K562 (cell line): ENCODE measurements at places on chromosomes 16 and 17.

DNA sequence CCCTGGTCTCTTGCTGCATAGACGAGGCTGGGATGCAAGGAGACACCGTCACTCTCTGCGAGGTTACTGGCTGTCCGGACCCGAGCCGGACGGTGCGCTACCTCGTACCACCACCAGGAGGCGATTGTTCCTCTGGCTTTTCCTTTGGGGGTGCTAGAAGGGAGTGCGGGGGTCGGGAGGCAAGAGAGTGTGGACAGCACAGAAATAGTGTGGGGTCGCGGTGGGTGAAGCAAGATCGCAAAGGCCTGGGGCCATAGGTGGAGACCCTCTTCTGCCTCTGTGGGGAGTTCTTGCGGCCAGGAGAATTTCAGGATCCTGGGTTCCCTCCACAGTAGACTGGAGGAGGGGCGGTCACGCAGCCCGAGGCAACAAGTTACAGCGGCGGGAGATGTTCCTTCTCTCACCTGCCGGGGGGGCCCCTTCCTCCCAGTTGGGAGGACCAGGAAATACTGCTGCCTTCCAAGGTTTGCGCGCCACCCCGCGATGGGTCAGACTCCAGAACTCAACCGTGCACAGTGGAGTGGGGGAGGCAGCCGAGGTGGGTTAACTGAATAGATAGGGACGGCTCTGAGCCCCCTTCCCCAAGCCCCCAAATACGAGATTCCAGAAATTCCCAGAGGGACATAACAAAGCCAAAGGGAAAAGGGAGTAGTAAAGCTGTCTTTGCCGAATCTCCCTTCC, 6.9 kb downstream of the PHOSPHO1 start:
- H3K27ac ChIP-seq: no peak overlapping the region
- H3K36me3 ChIP-seq: no peaks in the 10 kb centered on the region
- peaks cover 29% of the 10 kb centered on the region for H3K4me1 ChIP-seq

DNA sequence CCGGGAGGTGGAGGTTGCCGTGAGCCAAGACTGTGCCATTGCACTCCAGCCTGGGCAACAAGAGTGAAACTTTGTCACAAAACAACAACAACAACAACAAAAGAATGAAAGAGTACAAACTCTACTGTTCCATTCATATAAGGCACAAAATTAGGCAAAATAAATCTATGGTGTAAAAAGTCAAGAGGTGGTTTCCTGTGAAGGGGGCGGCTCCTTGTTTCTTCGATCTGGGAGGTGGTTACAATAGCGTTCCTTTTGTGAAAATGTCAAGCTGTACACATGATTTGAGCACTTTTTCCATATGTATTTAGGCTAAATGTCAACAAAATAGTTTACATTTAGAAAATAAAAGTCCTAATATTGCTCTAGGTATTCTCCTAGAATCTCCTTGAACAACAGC, 6.9 kb downstream of the SIAH1 start:
- no peak overlapping the region for H3K27ac ChIP-seq
- H3K4me1 ChIP-seq: peaks cover 46% of the 10 kb centered on the region
- no peaks in the 10 kb centered on the region for H3K36me3 ChIP-seq
- H3K4me3 ChIP-seq: no peak overlapping the region
- no peak for DNase-seq

DNA sequence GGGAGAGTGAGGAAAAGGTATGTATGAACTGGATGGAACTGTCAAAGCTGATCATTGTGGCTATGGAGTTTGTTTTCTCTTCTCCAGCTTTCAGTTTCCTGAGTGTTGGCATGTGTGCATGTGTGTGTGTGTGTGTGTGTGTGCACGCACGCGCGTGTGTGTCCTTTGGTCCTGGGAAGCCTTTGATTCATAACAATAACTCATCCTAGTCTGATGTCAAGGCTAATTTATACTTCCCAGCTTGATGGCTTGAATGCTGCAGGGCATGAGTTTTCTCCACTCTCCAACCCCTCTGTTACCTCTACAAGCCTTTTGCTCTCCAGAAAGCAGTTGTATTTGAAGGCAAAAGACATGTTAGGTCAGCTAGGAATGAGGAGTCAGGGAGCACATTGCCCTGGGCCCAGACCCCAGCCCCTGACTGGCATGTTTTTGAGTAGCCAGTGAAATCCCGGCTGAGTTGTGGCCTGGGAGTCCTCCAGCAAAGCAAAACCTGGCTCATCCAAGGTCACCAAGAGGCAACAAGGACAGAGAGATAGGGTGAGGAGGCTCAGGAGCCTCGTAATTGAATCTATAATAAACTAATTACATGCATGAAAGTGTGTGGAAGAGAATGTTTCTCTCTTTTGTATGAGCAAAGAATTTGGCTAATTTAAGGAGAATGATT, 8.9 kb upstream of the CDC42EP4 start:
- H3K36me3 ChIP-seq: no peaks in the 10 kb centered on the region
- peaks cover 5% of the 10 kb centered on the region; the same call in 1 of the 2 replicates for H3K27me3 ChIP-seq
- no peak overlapping the region for H3K4me3 ChIP-seq
- DNase-seq: no peak

- no peak overlapping the region for H3K4me3 ChIP-seq
- H3K27ac ChIP-seq: no peak overlapping the region
- H3K4me1 ChIP-seq: peaks cover 10% of the 10 kb centered on the region; the same call in 1 of the 3 replicates
- H3K36me3 ChIP-seq: no peaks in the 10 kb centered on the region
- no peaks in the 10 kb centered on the region for H3K27me3 ChIP-seq
These were observed 46.9 kb downstream of the SOCS1 start for GRCh38 chr16:11208916-11209665.

- peaks cover 7% of the 10 kb centered on the region; the same call in 2 of the 3 replicates for H3K36me3 ChIP-seq
- H3K4me3 ChIP-seq: no peak overlapping the region
- no peak overlapping the region for H3K27ac ChIP-seq
- H3K4me1 ChIP-seq: peaks cover 40% of the 10 kb centered on the region
These were observed 3.5 kb upstream of the MRPL38 start for GRCh38 chr17:75908201-75908600.

DNA sequence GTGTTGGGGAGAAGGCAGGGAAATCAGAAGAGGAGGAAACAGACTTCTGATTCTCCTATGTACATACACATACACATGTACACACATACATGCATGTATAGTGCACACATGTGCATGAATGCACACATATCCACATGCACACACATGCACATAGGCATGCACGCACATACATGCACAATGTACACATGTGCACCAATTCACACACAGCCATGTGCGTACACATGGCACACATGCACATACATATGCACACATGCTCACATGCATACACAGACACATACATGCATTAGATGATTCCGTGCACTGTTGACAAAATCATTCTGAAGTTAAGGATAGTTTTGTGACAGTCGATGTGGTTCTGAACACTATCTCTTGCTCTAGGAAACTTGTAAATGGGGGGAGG, 214.0 kb upstream of the CDH13 start:
- DNase-seq: no peak
- no peak overlapping the region for H3K27ac ChIP-seq
- no peak overlapping the region for H3K4me3 ChIP-seq
- H3K4me1 ChIP-seq: no peaks in the 10 kb centered on the region
- H3K27me3 ChIP-seq: no peaks in the 10 kb centered on the region
- no peaks in the 10 kb centered on the region for H3K36me3 ChIP-seq

- no peaks in the 10 kb centered on the region for H3K4me1 ChIP-seq
- H3K4me3 ChIP-seq: no peak overlapping the region
- DNase-seq: no peak
- H3K36me3 ChIP-seq: no peaks in the 10 kb centered on the region
- peaks cover 8% of the 10 kb centered on the region for H3K27me3 ChIP-seq
- no peak overlapping the region for H3K27ac ChIP-seq
These were observed 375.3 kb upstream of the CDH5 start for GRCh38 chr16:65991149-65991701.
